ENCODE measurements at places on chromosomes 6 and 20.

DNA sequence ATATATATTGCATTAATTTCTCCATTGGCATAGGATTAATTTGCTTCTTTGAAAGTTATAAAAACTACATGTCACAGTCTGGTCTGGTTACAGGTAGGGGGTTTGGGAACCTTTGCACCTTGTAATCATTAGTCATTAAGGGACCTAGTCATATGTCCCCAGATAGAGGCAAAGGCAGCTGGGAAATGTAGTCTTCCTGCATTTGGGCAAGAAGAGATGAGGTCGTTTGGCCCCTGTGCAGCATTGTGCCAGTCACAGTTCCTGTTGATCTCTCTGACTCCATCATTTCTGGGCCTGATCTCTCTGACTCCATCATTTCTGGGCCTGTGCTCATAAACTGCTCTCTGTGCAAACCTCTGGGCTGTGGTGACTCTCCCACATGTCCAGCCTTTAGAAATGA, 73.2 kb downstream of the BCKDHB start:
- DNase-seq, result no peak

DNA sequence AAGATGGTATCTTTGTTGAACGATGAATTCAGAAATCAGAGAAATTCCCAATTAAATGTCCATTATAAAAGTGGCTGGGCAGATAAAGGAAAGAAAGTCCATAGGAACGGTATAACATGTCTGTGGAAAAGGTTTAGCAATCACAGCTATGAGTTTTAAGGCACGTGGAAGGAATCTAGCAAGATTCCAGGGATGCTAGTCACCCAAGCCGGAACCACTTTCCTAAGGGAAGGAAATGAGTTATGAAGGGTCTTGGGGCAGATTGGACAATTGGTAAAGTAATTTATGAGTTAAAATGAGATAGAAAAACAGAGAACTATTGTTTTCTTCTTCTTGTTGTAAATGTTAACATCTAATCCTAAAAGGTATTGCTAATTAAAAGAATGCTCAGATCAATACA, 384.8 kb downstream of the ADGRB3 start:
- no peak for DNase-seq

DNA sequence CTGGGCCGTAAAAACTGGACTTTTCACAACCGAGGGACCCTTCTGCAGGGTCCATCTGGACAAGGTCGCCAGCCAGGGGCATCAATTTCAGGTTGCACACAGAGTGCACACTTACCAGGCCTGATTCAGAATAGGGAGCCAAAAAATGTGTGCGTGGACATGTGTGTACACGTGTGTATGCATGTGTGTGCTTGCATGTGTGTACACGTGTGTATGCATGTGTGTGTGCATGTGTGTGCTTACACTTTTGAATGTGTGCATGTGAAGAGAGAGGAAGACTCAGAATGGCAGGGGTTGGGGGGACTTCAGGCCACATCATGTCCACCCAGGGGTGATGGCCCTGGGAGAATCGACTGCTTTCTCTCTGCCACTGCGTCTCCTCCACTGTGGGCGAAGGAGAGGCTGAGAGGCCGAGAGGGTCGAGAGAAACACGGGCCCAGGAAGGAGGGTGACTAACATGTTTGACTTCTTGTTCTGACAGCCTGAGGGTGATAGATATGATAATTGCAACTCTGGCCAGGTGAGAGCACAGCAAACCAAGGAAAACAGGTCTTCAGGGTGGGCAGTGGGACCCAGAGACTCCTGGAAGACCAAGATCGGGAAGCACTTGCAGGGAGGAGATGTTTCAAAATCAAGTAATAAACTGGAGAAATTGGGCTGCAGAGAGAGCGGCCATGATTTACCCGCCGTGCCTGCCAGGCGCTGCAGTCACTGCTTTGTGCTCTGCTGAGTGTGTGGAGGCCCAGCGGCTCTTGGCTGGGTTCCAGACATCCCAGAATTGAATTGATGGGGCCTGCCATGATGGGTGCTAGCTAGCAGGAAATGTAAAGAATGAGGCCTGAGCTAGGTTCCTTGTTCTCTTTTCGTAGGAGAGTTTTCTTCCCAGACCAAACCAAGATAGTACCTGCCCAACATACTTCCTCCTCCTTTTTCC, 310.8 kb downstream of the QKI start:
- no peak for DNase-seq

DNA sequence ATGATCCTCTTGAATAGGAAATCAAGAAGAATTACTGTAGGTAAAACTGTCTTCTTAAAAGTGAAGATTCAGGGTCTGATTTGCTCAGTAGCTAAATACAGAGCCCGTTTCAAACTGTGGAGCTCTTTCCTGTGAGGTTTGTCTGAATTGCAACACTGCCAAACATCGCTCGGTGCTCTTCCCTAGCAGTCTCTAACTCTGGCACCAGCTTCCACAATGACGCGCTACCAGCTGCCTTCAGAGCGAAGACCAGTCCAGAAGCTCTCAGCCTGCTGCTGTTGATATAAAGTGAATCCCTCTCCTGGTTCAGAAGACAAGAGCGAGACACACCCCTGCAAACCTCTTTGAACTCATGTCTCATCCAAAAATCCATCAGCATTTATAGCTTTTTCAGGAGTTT, 447.0 kb downstream of the LMBRD1 start:
- DNase-seq, result no peak

DNA sequence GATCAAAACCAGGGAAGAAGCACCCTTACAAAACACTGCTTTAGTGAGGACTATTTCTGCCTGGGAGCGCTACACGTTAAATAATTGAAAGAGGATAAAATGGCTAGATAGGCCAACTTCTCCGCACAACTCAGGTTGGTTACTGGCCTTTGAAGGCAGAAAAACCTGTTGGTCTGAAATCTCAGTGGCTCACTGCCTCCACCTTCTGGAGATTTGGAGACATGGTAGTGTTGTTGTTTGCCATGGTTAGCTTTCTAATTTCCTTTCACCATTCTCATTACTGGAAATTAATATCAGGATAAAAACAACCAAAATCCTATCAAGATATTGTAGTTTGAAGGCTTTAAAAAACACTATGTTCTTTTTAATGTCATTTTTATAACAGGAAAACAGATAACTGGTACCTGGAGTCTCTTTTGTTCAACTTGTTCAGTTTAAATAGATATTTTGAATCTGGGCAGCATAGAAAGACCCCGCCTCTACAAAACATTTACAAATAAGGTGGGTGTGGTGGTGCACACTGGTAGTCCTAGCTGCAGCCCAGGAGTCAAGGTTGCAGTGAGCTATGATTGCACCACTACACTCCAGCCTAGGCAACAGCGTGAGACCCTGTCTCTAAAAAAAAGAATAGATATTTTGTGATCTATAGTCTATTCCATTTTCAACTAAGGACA, 27.5 kb upstream of the BCLAF1 start:
- no peak for DNase-seq

GRCh38 chr20:3146732-3147341, 12.8 kb downstream of the FASTKD5 start:
- DNase-seq, result no peak

All from upper lobe of left lung (tissue), 6 donors.